ENCODE measurements at places on chromosomes 5 and 9.

- no peak for DNase-seq
Measured at GRCh38 chr5:166758151-166758550, 1533.3 kb upstream of the WWC1 start.

- no peak for DNase-seq
Measured at GRCh38 chr5:17989036-17989435, 354.8 kb downstream of the TAF11L14 start.

GRCh38 chr9:132647355-132647754 lies 22.4 kb downstream of the DDX31 start:
- DNase-seq: no peak

GRCh38 chr5:168683247-168683926 lies 104.2 kb upstream of the PANK3 start:
- no peak for DNase-seq

DNA sequence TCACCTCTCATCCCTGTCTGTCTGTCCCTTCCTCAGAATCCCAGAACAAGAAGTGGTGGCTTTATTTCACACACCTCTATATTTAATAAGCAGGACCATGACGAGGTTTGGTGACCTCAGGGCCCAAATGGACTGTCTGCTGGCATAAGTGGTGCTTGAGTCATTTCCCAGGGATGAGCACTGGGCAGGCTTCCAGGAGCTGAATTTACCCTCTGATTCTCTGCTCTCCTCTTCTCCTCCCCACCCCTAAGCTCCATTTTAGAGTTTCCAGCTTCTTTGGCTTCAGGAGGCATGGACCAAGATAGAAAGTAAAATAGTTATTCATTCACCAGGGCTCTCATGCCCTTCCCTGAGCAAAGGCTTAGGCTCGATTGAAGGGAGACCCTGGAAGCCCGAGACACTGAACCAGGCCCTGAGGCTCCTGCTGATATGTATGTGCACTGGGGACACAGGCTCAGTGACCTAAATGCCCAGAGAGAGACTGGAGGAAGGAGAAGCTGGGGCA lies 69.1 kb downstream of the PPARGC1B start:
- no peak for DNase-seq

DNA sequence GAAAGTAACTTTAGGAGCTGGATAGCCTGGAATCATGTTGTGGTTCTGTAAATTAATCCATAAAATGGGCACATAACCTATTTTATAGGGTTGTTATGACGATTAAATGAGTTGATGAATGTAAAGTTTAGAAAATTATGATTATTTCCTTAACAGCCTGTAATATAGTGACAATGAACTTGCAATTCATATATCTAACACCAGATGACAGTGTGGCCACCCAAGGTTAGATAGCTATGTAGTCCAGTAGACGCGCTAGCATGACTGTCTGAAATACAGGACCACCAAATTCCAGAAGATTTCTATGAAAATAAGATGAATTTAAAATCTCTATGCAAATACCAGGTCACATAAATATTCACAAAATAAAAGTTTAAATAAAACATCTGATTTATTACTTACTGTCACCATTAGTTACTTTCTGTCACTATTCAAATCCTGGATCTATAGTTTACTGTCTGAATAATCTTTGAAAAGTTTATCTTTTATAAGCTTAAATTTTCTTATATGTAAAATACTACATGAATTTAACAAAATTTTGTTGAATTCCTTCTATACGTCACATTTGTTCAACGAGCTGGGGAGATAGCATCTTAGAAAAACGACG lies 26.1 kb upstream of the MACIR start:
- no peak for DNase-seq

DNA sequence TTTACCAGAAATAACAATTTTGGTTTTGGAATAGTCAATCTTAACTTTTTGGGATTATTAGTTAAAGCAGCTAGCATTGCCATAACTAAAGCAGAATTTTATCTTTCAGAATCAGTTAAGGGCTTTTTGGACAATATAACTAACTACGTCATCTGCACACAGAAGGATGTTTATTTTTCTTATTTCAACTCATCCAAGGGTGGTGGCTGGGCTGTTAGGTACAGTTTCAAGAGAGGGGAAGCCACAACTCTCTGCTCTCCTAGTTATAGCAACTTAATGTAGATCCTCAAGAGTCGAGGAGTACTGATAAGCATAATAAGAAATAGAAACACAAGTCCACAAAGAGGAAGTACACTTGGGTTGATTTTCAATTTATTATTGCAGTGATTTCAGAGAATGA lies 65.6 kb downstream of the ANKRD55 start:
- DNase-seq: no peak

DNA sequence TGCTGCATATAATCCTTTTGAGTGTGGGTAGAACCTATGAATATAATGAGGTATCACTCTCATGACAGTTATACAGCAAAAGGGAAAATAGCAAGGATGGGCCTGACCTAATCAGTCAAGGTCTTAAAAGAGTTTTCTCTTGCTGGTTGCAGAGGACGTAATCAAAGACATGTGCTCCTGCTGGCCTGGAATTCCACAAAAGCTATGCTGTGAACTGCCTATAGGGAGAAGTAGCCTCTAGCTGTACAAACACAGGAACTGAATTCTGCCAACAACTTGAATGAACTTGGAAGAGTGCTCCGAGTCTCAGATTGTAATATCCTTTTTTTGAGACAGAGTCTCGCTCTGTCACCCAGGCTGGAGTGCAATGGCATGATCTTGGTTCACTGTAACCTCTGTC lies 195.6 kb downstream of the PLK2 start:
- no peak for DNase-seq
